ENCODE measurements at places on chromosomes 13 and 19. TPM values are rescaled to one million over a fixed set of nuclear protein-coding genes. Genes with fewer than 3 reads are reported as not detected.
A peak's percentile ranks its signal among the peaks of the same experiment; 100 is the strongest.

- peaks cover 38% of the 10 kb centered on the region for H3K27me3 ChIP-seq
- H3K27ac ChIP-seq, result no peak overlapping the region
- no peak for DNase-seq
- H3K4me3 ChIP-seq, result no peak overlapping the region
Observed at GRCh38 chr13:30824651-30825050, 81.4 kb upstream of the MEDAG start.

GRCh38 chr19:38739440-38740256 is 4.6 kb downstream of the CAPN12 start:
- DNase-seq, result no peak
- no peaks in the 10 kb centered on the region for H3K36me3 ChIP-seq
- H3K27me3 ChIP-seq, result peaks cover 10% of the 10 kb centered on the region
- no peak overlapping the region for H3K27ac ChIP-seq
- peaks cover 6% of the 10 kb centered on the region for H3K4me1 ChIP-seq

DNA sequence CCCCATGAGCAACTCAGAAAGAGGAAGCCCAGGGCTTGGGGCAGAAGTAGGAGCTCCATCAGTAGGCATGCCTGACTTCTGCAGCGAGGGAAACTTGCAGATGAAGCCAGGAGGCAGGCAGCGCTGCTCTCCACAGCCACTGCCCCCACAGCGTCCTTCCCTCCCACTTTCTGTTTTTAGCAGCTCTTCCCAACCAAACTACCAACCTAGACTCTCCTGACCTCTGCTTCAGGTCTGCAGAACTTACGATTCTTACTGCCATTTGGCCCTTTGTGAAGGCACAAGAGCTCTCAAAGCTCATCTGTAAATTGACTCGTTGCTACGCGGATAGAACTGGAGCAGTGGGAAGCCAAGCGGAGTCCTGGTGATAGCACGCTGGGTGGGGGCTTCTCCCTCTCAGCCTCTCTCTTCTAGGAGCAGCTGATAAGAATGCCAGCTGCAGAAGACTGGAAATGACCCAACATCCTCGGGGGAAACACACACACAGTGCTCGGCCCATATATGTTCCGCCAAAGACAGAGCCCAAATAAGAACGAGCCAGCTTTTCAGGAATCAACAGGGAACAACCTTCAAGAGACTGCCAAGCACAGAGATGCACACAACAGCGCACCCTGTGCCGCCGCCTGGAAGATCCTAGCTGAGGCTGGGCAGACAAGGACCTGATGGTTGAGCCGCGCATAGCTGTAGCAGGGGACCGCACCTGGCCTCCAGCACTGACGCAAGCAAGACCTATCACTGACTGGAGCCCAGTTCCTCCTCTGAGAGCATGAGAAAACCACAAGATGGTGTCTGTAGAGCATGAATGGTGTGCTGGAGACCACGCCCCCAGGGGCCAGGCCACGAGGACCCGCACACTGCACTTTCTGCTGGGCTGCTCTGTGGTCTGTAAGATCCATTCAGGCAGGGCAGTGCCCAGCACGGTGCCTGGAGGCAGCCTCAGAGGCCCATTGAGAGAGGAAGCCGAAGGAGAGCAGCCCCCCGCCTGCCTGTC is 15.9 kb upstream of the SLC35E1 start:
- peak; percentile 43 for DNase-seq
- no peaks in the 10 kb centered on the region for H3K36me3 ChIP-seq
- H3K27ac ChIP-seq, result peak overlapping the region; percentile 59
- peaks cover 55% of the 10 kb centered on the region for H3K4me1 ChIP-seq
- no peak overlapping the region for H3K4me3 ChIP-seq

The RABAC1 gene
- 151 TPM for total RNA-seq

GRCh38 chr13:35025314-35025713 is 83.2 kb downstream of the NBEA start:
- no peak overlapping the region for H3K27ac ChIP-seq
- H3K36me3 ChIP-seq, result no peaks in the 10 kb centered on the region
- no peak for DNase-seq
- H3K27me3 ChIP-seq, result no peaks in the 10 kb centered on the region
- peaks cover 1% of the 10 kb centered on the region for H3K4me1 ChIP-seq

GRCh38 chr13:82963226-82964099 is 918.8 kb downstream of the SLITRK1 start:
- H3K4me3 ChIP-seq, result no peak overlapping the region
- H3K27me3 ChIP-seq, result no peaks in the 10 kb centered on the region
- DNase-seq, result no peak
- H3K4me1 ChIP-seq, result no peaks in the 10 kb centered on the region
- no peak overlapping the region for H3K27ac ChIP-seq

The PGLYRP1 gene
- not detected for total RNA-seq

The MAST3 gene
- total RNA-seq, result 8.8 TPM

All from GM23338 (cell line).